ENCODE measurements at places on chromosomes 6 and 20. TPM values are rescaled to one million over a fixed set of nuclear protein-coding genes. Genes with fewer than 3 reads are reported as not detected.

The CST5 gene
- total RNA-seq, result not detected

The NMBR gene
- total RNA-seq, result not detected

The KIF3B gene
- total RNA-seq, result 22.5 TPM

The EBF4 gene
- total RNA-seq, result 2.7 TPM

The LTB gene
- 0.25 TPM for total RNA-seq

The TNF gene
- total RNA-seq, result 0.10 TPM

The MYLK2 gene
- total RNA-seq, result 0.84 TPM

The IL20RA gene
- total RNA-seq, result not detected

The TFAP2A gene
- total RNA-seq, result 16.4 TPM

The CD93 gene
- not detected for total RNA-seq

The RPL10A gene
- total RNA-seq, result 1,500 TPM

The SLC2A10 gene
- total RNA-seq, result not detected

The FRK gene
- total RNA-seq, result 1.5 TPM
